AG09309 (cell line): ENCODE measurements at places on chromosomes 12 and 14.

DNA sequence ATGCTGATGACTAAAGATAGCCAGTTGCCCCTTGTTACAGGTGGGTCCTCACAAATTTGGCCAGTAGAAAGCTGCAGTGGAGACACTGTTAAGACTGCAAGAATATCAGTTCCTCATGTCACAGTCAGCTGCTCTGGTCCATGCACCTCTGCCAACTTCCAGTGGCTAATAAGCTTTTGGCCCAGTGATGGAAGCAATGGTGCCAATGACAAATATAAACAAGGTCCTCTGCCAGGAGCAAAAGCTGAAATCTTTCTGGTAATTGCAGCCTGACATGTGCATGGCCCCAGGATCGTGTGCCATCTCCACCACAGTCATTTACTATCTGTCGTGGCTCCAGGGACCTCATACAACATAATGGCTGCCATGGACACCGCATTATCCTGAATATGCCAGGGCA, 85.4 kb upstream of the TMEM260 start:
- no peak for DNase-seq

GRCh38 chr12:97151481-97151880, 244.4 kb downstream of the NEDD1 start:
- DNase-seq, result no peak

GRCh38 chr12:28578833-28579252, 388.6 kb downstream of the CCDC91 start:
- DNase-seq, result no peak

GRCh38 chr12:57370072-57370471, 60.8 kb downstream of the R3HDM2 start:
- no peak for DNase-seq

DNA sequence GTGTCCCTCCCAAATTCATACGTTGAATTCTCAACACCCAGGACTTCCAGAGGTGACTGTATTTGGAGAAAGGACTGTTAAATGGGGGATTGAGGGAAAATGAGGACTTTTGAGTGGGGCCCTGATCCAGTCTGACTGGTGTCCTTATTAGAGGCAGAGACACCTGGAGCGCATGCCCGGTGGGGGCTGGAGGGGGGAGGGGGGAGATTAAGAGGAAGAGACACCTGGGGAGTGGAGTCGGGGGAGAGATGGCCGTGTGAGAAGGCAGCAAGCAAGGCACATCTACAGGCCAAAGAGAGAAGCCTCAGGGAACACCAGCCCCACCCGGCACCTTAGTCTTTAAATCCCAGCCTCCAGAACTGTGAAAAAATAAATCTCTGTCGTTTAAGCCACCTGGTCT, 209.7 kb downstream of the SLC41A2 start:
- no peak for DNase-seq

GRCh38 chr14:54394596-54394995, 2.2 kb upstream of the CDKN3 start:
- DNase-seq, result no peak

DNA sequence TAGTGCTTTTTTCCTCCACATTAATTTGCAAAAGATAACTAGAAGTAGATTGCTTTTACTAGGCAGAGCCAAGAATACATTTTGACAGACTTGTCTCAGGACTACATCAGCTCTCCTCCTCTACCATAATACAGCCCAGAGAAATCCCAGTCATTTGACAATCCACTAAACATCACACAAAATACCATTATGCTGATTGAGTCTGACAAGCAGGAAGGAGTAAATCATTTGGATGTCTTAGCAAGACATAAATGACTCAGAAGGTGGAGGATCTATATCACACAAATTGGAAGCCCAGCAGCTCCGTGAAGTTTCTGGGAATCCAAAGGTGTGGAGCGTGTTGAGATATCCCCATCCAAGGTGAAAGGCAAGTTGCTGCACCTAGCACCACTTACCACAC, 75.4 kb upstream of the FKBP4 start:
- DNase-seq, result no peak

- DNase-seq, result no peak
Observed at GRCh38 chr14:103626146-103626850, 2.7 kb upstream of the KLC1 start.

DNA sequence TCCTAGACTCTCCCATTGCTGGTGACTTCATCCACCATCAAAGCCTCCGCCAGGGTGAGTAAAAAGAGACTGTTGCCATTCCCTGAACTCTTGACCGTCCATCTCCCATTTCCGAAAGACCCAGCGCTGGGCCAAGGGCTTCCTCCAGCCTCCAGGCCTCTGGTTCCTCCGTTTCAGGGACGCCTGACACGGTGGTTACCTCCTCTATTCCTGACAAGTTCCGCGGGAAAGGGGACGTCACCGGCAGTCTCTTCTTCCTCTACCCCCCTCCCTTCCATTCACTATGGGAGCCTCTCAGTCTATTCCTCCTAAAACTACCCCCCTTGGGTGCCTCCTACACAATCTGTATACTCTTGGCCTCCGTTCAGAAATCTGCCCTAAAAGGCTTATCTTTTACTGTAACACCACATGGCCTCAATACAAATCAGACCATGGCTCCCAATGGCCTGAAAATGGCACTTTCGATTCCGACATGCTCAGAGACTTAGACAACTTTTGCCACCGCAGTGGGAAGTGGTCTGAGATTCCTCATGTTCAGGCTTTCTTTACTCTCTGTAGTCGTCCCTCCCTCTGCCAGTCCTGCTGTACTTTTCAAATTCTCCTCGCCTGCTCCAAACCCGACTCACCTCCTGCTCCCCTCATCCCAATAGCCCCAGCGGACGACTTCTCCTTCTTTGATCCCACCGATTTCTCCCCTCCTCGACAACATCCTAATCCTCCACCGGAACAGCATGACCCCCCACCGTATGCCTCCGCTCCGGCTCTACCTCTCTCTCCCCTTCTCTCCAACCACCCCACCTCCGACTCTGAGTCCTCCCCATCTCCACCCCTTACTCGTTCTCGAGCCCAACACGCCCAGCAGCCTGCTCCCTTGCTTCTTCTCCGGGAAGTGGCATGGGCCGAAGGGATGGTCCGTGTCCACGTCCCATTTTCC, 70.4 kb downstream of the MOK start:
- DNase-seq, result no peak
